ENCODE measurements at places on chromosomes 6 and 20.

DNA sequence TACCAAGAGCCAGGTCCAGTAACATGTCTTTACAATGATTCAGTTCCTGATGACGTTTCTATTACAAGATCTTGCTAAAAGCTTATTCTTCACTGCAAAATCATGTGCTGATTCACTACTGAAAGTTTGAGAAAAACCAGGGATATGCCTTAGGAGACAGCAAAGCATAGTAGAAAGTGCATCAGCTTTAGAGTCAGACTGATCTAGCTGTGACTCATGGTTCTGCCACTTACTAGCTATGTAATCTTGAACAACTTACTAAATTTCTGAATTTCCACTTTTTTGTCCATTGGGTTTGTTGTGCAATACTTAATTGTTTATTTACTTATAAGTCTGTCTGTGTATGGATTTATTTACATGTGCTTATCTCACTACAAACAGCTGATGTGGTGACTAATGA is 198.5 kb upstream of the RSPO3 start:
- DNase-seq: peak; percentile 71

DNA sequence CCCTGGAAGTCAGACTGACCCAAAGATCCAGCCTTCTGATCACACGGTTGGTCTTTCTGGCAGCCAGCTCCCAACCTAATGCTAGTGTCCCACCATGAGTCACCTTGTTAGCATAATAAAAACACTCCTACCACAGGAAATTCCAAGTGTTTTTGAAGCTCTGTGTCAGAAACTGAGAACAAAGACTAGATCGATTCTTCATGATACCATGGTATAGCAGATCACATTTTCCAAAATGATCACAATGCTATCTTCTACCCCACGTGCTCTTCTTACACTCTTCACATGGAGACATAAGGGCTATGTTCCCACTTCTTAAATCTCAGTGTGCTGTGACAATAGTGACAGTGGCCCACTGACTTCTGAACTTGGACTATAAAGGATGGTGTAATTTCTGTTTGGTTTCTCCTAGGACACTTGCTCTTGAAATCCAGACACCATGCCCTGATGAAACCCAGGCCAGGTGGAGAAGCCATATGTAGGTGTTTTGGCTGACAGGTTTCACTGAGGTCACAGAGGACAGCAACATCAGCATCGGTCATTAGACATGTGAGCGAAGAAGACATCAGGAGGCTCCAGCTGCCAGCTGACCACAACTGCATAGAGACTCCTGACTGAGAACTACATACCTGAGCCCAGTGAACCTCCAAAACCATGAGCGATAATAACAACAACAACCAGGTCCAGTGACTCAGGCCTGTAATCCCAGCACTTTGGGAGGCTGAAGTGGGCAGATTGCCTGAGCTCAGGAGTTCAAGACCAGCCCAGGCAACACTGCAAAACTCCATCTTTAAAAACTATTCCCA is 57.5 kb downstream of the MKKS start:
- DNase-seq: no peak

DNA sequence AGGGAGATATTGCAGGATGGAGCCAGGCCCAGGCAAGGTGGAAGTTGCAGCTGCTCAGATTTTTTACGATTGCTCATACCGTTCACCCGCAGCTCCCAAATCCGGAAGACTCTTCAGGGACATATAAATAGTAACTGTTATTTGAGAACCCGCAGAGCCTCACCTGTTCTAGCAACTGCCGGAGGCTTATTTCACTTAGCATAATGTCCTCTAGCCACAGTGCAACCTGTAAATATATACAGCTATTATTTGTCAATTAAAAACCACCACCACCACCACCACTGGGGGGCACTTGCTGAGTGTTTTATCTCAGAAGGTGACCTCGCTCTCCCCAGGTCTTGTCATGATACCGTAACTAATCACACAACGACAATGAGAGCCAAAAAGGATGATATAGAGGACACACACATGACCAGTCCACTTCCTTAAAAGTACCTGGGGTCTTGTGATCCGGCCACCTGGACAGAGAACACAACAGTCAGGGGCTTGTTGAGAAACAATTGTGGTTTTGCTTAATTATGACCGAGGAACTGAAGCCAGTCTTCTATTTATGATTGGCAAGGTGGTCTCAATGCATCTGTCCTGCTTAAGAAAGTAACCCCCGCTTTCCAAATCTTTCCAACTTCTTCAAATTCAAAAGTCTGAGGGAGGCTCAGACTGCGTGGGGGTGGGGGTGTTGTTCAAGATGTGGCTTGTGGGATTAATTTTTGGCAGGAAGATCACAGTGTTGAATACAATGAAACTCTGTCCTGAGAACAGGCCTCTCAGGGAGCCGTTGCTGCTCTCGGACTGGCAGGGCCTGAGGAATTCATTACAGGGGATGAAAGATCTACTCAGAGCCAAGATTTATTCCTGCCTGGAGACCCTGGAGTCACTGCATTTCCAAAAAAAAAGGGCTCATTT is 107.7 kb upstream of the PRND start:
- DNase-seq: no peak

GRCh38 chr6:156347656-156348055 is 429.5 kb upstream of the ARID1B start:
- DNase-seq: no peak

DNA sequence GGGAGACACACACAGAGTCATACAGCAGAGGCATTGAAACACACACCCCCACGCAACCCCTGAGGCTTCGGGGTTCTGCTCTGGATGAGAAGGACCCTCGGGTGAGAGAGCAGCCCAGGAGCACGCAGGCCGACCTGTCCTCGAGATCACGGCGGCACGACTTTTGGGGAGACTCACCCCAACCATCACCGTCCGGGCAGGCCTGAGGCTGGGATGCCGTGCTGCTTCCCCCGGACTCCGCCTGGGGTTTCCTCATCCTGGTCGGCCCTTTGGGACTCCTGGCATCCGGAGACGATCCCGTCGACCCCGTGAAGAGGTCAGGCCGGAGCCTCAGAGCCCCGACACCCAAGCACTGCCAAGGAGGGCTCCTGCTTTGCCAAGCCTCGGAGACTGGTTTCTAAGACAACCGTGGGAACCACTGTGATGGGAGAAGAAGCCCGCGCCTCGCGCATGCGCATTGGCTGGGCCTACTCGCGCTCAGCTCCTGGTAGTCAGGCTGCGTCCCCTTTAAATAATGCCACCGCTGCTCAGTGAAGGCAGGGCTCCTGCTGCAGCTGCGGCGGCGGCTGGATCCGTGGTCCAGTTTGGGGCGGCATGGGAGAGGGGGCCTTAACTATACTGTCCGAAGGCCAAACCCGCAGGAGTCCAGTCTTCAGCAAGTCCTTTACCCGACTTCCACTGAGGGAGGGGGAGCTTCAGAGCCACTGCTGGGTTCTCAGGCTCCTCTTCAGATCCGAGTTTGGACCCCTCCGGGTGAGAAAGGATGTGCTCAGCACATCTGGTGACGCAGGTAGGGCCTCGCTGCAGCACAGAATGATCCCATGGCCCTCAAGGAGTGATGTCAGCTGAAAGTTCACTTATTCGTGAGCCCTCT is 171.4 kb upstream of the ZNF337 start:
- peak; percentile 31 for DNase-seq

DNA sequence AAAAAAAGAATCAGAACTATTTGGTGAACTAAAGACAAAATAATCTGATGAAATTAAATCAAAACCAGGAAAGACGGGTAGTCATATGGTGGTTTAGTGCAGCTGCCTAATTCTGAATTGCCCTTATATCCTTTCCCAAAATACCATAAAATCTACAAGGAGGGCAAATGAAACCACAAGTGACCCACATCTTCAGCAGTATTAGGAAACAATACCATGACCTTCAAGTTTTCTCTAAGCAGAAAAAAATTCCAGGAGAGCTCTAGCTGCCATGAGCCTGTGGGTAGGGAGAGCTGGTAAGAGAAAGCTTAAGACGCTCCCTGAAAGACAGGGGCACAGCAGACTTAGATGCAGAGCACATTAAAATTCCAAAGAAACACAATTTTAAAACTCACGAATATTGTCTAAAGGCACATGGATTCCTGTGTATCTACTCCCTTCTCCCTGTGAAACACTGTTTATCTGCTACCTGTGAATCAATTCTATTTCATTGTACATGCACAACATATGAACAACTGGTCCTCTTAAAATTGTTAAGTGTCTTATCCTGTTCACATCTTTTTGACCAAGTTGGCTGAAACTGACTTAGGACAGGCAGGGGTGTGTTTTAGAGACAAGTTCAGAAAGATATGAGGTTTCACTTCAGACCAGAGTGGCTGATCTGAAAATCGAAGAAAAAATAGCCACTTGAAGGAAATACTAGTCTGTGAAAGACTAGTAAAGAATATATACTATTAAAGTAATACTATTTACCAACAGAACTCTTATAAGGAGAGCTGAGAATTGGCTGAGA is 153.6 kb upstream of the SHLD1 start:
- no peak for DNase-seq

DNA sequence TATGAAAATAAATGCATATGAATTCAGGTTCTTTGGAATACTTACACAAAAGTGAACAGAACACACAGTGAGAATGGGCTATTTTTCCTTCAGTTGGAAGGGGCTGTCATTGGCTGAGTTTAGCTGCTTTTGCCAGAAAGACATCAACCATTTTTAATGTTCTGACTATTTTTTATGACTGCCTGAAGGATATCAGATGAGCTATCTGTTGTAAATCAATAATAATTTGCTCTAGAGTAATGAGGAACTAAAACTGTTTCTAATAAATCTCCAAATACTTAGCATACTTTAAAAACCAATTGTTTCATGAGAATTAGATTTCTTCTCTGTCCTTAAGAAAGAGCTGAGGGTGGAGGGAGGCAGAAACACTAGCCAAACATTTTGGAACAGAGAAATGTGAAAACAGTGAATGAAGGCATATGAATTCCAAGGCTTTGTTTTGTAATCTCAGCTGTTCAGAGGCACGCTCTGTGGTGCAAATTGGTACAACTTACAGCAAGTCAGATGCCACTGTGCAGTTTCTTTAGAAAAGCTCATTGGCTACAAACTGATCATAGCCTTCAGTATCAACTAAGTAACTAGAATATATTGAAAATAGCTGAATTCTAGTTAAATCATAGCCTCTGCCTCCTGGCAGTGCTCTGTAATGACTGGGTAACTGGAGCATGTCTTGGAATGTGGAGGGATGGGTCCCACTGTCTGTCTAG is 228.9 kb upstream of the JAG1 start:
- no peak for DNase-seq

DNA sequence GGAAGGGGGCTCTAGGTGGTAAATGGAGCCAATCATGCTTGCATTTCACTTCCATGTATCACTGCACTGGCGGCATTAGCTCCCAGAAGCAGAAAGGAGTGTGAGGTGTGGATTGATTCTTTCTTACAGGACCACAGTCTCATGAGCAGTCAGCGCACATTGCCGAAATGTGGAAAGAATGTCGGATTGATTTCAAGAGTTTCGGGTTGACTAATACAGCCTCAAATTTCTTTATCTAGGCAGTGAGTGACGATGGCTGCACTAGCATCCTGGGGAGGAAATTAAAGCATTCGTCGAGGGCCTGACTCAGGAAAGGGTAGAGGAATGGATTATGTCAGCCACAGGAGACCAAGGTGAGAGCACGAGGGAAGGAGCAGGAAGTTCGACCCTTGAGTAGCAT is 222.8 kb upstream of the CDYL start:
- DNase-seq: no peak

DNA sequence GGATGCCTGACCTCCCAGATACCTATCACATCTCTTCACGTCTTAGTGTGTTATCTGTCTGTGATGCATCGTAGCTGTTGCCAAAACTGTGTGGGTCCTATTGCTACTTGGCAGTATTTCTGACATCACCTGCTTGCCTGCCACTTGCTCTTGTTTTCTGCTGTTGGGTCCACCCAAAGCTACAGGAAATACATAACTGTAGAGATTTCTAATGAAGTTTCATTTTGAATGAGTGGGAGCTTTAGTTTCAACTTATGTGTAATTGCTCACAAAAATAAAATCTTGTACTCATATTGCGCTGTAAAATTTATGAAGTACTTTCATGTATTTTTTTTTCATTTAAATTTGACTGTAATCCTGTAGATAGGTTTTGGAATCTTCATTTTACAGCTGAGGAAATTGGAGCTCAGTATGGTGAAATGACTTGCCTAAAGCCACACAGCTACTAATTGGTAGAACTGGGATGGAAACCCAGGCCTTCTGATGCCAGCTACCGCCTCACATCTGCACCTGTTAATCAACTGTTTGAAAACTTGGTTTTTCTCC is 113.6 kb upstream of the MAN1A1 start:
- no peak for DNase-seq

DNA sequence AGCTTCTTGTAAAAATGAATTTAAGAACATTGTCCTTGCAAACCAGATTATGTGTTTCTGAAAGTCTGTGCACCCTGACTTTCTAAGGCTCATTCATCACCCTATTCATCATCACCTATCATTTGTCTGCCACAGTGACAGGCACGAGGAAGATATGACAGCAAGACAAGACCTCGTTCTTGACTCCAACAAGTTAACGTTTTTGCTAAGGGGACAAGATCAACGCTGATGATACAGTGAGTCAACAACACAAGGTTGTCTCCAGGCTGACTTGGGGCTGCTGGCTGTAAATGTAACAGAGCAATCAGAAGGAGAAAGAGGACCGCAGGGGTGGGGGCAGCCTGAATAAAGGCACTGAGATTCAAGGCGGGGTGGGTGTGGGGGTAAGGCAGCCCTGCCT is 94.2 kb downstream of the FOXC1 start:
- DNase-seq: no peak

DNA sequence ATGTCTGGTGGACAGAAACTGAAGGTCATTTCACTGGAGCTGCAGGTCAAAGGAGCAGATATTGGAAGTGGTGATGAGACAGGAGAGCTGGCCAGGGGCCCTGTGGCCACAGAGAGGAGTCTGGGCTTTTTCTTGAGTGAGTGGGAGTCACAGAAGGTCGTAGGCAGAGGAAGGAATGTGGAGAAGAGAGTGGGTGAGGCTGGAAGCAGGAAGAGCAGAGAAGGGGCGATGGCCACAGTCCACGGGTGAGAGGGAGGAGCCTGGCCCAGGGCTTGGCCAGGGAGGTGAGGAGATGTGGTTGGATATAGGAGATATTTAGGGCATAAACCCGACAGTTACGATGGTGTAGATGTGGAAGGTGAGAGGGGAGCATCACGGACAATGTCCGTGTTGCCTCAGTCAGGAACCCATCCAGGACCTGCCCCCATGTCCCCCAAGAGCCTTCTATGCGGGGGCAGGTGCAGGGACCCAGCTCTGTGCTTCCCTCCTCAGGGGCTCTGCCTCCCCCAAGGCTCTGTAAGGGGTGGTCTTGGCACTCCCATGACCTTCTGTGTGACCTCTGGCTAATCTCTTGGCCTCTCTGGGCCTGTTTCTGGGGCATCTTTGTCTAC is 150.5 kb upstream of the PTPN1 start:
- DNase-seq: no peak
